ENCODE measurements at places on chromosomes 6 and 20. TPM values are rescaled to one million over a fixed set of nuclear protein-coding genes. Genes with fewer than 3 reads are reported as not detected.

The ERMARD gene
- 35.3 TPM for polyA plus RNA-seq

- no peak for DNase-seq
Measured at GRCh38 chr6:100665041-100665380, 200.3 kb upstream of the SIM1 start.

DNA sequence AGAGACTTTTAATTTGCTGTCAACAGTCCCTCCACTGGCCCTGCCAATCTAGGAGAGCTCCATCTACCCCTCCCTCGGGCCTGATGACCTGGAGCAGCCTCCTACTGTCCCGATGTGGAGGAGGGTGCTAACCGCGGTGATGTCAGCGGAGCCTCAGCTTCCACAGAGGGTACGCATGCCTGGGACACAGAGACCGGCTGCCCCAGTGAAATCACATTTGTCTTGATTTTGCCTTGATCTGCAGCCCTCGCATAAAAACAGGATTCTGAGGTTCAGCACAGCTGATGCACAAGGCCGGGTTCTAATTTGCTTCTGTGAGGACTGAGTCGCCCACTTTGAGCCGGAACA, 77.6 kb downstream of the STK35 start:
- no peak for DNase-seq

The TBXT gene
- not detected for polyA plus RNA-seq

- DNase-seq, result no peak
Measured at GRCh38 chr6:70652216-70652615, 15.5 kb upstream of the SMAP1 start.

GRCh38 chr6:134003542-134003951, 48.9 kb downstream of the SLC2A12 start:
- no peak for DNase-seq

The FAM83C gene
- polyA plus RNA-seq, result not detected

- DNase-seq, result no peak
Measured at GRCh38 chr6:125258651-125259353, 43.0 kb downstream of the HDDC2 start.
